ENCODE measurements at places on chromosomes 4 and X.

GRCh38 chrX:133745349-133745748, 240.0 kb downstream of the GPC3 start:
- no peak for DNase-seq

DNA sequence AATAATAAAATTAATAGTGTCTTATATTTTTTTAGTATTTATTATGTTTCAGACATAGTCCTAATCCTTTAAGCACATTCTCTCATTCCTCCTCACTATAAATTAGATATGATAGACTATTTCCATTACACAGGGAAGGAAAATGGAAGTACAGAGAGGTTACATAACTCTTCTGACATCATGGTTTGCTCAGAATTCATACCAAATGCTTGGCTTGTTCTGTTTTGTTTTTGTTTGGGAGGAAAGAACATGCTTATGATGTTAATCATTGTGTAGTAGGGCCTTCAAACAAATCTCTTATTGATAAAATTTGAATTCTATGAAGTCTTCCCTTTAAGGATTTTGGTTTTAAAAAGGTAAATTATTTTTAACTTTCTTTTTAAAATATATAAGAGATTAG, 59.5 kb downstream of the RXFP1 start:
- no peak for DNase-seq

DNA sequence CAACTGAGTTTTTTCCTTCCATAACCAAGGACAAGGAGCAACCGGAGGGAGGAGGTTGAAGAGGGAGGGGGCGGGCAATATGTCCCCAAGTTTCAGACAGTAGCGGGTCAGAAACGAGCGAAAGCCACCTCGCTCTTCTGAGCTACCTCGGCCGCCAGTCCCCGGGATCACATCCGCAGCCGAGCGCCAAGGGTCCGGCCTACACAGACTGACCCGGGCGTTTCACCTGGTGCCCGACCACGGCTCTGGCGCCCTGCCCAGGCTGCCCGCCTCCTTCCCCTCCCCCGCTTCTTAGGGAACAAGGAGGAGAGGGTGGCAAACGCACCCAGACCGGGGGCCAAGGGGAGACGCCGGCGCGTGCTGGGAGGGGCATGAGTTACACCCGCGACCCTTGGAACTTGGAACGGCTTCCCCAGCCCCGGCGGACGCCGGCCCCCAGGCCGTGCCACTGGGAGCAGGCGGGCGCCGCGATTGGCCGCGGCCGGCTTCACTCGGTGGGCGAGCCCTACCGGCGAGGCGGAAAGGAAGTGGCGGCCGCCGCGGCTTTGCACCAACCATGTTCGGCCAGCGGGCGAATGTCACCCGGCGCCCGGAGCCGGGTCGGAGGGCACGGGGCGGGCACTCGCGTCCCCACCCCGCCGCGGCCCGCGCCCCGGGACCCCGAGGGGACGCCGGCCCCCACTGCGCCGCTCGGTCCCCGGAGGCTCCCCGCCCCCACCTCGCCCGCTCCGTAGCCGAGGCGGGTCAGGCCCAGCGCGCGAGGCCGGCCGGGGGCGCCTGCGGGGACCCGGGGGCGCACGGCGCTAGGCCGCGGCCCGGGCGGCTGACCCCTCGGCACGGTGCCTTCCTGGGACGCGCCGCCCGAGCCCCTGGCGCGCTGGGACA, 1.5 kb downstream of the IRF2 start:
- DNase-seq = peak; percentile 85

- DNase-seq = peak; percentile 85
These were observed 658 bp downstream of the KDM6A start for GRCh38 chrX:44873415-44874276.

- no peak for DNase-seq
These were observed 185.7 kb downstream of the UNC5C start for GRCh38 chr4:95362906-95363558.

Data from activated CD8-positive, alpha-beta memory T cell treated with anti-CD3 and anti-CD28 coated beads for 24 hours (primary cell).